ENCODE measurements at places on chromosomes 16 and 17.

DNA sequence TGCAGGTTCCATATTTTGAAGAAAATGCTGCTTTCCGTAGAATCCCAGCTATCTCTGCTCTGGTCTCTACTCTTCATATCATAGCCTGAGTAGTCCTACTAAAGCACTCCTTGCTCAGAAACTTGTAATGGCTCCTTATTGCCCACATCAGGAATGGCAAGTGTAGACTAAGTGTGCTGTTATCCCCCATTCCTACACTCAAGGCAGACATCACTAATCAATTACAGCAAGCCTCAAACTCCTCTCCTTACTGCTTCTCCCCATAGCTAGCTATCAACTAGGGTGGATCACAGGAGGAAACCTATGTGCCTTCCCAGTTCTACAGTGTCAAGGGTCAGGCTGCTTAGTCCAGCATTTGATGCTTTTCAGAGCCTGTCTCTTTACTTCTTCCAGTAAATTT lies 163.4 kb downstream of the HAPSTR1 start:
- no peak for DNase-seq

GRCh38 chr17:40545660-40546059 lies 19.6 kb downstream of the CCR7 start:
- no peak for DNase-seq

GRCh38 chr17:59892924-59893675 lies at the start of the genes RPS6KB1 and TUBD1:
Gene RPS6KB1 (plus strand): TSS chr17:59893121. CDS start chr17:59893185, 64 bp downstream.
Gene TUBD1 (minus strand): TSS chr17:59892943. CDS start chr17:59891002, 1,941 bp downstream.
- DNase-seq: peak; percentile 94

- DNase-seq: no peak
Observed at GRCh38 chr16:66146798-66147197, 219.7 kb upstream of the CDH5 start.

DNA sequence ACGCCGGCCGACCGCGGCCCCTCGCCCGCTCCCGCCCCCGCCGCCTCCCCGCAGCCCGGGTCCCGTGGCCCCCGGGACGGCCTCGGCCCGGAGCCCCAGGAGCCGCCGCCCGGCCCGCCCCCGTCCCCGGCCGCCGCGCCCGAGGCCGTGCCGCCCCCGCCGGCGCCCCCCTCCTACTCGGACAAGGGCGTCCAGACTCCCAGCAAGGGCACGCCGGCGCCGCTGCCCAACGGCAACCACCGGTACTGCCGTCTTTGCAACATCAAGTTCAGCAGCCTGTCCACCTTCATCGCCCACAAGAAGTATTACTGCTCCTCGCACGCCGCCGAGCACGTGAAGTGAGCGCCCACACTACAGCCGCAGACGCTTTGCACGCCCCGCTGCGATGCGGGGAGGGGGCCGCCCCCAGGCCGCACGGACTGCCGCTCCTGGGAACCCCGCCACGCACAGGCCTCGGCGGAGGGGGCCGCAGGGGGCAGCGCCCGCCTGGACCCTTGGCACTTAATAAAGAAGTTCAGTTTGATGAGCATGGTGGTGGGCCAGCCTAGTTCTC lies 35.5 kb upstream of the ZC3H18 start:
- no peak for DNase-seq

- no peak for DNase-seq
Observed at GRCh38 chr17:32528825-32529224, 42.0 kb downstream of the CDK5R1 start.

- no peak for DNase-seq
Observed at GRCh38 chr16:76749780-76750375, 441.1 kb upstream of the MON1B start.

DNA sequence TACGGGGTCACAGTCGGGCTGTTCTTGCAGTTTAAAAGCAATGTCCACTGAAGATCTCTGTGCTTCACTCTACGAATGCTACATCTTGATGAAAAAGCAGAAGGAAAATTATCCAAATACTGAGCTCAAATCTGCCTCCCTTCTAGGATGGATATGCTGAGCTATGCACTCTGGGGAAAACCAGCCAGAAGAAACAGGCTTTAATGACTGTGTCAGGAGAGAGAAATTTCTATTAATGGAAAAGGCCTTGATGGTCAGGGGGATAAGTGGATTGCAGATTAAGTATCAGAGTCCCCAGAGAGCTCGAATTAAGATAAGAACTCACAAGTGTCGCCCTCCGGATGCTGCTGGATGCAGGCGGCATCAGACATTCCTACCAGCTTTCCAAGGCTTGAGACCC lies 39.6 kb upstream of the RCVRN start:
- DNase-seq: no peak

- no peak for DNase-seq
Observed at GRCh38 chr17:51921500-51921899, 237.0 kb downstream of the CA10 start.

DNA sequence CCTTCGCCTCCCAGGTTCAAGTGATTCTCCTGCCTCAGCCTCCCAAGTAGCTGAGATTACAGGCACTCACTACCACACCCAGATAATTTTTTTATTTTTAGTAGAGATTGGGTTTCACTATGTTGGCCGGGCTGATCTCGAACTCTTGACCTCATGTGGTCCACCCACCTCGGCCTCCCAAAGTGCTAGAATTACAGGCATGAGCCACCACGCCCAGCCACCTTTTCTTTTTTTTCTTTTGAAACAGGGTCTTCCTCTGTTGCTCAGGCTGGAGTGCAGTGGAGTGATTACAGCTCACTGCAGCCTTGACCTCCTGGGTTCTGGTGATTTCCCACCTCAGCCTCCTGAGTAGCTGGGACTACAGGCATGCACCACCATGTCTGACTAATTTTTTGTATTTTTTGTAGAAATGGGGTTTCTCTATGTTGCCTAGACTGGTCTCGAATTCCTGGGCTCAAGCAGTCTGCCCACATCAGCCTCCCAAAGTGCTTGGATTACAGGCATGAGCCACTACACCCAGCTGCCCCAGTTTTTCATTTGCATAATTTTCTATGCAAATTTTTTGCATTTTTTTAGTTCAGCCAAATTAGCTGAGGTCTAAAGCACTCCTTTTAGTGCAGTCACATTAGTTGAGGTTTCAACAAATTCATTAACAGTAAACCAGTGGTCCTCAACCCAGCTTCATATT lies 11.3 kb downstream of the WWP2 start:
- no peak for DNase-seq

GRCh38 chr16:2881783-2882649 lies 999 bp upstream of the FLYWCH2 start:
- no peak for DNase-seq

DNA sequence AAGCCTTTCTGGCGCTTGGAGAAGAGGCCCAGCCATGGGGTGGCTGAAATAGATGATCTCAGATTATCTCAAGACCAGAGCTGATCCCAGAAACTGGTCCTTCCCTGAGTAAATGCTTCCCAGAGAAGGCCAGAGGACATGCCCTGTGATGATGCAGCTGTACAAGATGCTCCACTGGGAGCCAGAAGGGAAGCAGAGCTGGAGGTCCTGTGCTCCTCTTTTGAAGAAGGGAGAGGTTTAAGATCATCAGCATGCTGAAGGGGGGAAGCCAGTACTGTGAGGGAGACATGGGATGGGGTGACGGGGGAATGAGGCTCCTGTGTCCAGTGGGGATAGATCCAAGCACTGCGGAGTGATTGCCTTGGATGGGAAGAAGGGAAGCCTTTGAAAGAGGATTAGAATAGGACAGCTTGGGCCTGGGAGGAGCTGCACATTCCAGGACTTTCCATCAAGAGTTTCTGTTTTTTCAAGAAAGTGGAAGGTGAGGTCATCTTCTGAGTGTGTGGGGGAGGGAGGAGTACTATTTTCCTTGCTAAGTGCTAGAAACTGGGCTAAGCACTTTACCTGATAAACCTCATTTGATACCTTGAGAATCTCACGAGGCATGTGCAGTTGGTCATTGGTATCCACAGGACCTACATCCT lies 16.4 kb upstream of the ALOX15B start:
- no peak for DNase-seq

GRCh38 chr16:70454222-70455034 lies at the start of gene FCSK:
Gene FCSK (plus strand): TSS chr16:70454595. CDS start chr16:70463191, 8,596 bp downstream.
- DNase-seq: peak; percentile 76

GRCh38 chr16:84136331-84137125 lies 8.4 kb downstream of the HSDL1 start:
- no peak for DNase-seq

DNA sequence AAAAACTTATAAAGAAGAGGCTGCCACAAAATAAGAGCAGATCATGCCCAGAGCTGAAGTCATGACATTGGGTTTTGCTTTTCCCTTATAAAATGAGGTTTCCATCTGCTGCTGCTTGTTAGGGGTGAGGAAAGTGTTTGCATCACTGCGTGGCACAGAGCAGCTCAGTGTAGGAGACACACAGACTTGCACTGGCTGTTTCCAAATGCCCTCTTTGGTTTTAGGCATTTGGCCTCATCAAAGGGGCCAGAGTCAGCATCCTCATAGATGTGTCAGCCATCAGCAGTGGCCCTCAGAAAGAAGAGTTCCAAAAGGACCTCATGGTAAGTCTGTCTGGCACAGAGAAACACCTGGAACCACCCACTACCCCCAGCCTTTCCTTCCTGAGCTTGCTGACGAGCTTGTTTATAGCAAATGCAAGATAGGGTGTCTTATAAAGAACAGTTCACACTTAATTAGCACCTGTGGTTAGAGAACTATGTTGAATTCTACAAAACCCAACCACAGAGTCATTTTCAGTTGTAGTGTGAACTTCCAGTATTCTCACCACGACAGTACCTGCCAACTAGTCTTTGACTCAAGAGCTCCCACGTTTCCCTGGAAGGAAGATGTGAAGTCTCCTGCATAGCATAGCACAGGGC lies 17.0 kb downstream of the VWA3A start:
- DNase-seq: no peak

DNA sequence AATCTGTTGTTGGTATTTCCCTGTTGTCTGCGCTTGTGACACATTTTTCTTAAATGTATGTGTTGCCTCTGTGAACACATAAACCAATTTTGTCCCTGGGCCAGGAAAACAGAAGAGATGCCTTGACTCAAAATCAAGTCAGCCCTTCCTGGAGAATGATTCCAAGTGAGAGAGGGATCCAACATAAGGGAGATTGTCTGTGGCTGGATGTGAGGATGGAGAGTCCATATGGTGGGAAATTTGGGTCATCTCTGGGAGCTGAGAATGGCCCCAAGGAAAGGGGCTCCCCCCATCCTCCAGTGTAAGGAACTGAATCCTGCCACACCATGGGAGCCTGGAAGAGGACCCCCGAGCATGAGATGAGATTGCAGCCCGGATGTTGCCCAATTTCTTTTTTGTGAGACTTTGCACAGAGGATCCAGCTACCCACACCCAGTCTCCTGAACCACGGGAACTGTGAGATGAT lies 13.5 kb downstream of the CRYM start:
- no peak for DNase-seq
